Naive B cell (primary cell): ENCODE measurements at places on chromosomes 11 and 22.

GRCh38 chr11:95503047-95503446, 272.0 kb upstream of the SESN3 start:
- DNase-seq, result no peak

DNA sequence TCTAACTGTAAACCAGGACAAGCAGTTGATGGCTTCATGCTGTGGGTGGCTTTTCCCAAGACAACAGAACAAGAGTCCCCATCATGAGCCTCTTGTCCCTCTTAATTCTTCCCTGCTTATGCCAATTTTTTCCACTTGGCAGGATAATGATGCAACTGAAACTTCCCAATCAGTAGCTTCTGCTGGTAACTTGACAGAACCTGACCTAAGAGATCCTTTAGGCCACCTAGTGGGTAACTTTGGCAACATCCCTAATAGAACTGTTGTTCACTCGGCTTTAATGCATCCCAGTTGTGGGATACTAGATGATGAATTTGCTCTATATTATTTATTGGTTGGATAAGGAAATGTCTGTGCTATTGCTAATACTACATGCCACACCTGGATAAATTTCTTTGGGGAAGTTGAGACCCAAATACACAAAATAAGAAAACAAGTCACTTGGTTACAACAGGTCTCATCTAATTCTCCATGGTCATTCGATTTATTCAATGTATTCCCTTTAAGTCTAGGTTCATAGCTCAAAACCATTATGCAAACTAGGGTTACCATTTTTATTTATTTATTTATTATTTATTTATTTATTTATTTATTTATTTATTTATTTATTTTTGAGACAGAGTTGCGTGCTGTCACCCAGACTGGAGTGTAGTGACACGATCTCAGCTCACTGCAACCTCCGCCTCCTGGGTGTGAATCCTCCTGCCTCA, 41.4 kb upstream of the NFAM1 start:
- DNase-seq, result peak; percentile 29

DNA sequence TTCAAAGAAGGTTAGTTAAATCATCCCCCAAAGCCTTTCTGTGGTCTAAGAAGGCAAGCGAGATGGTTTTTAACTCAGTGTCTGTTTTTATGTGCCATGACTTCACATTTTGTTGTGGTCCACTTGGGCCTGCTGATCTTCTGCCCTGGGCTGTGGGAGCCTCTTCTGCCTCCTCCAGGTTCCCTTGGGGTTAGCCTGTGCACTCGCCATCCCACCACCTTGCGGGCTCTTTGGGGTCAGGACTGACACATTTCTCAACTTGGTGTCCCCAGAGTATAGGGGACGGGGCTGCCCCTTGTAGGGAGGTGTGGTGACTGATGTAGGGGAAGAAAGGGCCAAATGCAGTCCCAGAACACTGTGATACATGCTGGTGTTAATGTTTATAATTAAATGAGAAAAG, 207.0 kb downstream of the TBC1D22A start:
- no peak for DNase-seq

DNA sequence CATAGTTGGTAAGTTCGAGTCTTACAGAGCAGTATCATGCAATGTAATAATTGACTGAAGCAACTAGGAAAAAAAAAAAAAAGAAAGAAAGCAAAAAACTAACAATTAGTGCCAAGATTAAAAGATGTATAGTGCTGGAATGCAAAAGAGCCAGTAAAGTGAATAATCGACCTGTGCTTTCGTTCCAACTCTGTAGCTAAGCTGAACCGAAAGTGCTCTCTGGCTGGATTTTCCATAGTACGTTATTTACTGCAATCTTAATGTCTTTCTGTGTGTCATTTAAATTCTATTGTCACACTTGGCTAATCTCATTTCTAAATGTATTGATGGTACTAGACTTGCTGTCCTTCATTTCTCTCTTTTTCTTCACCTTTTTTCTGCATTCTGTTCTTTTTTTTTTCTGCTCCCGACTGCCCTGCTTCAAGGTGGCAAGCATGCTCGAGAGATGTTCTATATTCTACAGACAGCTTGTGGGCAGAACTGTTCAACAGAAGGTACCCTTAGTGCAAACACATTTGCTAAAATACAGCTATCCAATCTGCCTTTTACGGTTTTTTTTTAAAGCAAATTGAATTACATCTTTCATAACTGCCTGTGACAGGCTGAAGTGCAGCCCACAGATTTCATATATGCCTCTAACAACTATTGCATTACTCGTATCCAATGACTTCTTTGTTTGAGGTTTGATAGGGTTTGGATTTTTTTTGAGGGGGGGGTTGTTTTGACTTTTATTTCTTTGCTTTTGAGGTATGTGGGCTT, 204.2 kb upstream of the MTNR1B start:
- no peak for DNase-seq

DNA sequence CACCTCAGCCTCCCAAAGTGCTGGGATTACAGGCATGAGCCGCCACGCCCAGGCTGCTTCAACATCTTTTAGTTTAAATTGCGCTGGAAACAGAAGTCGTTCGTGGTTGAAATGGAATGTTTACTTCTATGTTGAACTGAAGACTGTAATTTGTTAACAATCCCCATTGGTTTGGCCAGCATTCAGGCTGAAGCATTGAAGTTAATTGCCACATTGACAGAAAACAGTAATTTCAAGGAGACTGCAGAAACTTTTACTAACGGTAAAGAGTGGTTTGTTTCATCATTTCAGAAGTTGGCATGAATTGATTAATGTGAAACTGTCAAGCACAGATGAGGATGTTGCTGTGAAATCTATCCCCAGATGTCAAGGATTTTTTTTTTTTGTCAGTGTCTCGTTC, 14.2 kb downstream of the AP5B1 start:
- DNase-seq, result no peak

DNA sequence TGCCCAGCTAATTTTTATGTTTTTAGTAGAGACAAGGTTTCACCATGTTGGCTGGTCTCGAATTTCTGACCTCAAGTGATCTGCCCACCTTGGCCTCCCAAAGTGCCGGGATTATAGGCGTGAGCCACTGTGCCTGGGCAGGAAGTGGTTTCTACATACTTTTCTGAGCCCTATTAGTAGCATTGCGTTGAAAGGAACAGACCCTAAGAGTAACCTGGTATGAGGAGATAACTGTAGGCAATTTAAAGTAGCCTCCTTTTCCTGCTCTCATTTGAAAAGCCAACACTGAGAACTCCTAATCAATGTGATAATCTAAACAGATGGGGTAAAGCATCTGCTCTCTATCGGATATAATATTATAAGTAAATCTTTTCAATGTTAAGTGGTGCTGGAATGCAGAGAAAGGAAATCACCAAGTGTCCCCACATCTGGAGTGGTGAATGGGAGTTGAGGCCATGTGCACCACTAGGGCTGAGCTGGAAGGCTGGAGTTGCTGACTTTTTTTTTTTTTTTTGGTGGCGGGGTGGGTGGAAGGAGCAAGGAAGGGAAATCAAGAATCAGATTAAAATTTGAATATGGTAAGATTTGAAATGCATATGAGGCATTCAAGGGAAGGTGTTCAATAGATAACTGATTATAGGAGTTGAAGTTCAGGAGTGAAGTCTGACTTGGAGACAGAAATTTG, 20.7 kb downstream of the PDHX start:
- no peak for DNase-seq

DNA sequence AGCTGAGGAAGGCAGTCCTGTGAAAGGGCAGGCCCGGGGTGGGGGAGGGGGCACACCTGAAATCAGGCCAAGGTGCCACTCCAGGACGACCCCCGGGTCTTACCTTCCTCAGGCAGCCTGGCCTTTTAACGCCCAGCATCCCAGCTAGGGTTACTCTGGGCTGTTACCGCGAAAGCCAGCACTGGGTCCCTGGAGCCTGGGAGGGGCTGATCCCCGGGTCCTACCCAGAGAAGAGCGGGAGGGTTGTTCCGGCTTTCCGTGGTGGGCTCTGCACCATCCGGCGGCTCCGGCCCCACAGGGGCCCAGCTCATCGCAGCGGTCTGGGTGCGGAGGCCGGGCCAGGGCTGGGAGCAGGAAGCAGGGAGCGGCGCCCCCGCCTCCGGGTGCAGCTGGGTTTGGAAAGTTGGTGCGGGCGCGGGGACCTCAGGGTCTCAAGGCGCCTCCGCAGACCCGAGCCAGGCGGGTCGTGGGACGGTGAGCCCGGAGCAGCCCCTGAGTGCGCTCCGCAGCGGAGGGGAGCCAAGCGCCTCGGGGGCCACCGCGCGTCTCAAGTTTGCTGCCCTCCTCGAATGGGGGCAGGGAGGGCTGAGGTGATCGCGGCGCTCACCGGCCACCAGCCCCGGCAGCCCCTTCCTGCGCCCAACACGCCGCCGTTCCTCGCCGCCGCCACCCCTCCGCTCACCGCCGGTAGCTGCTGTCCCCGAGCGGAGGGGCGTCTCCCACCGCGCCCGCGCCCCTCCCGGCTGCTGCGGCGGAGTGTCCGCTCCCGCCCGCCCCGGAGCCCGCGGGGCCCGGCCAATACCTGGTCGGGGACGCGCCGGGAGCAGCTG, 831 bp downstream of the CHST1 start:
- no peak for DNase-seq

DNA sequence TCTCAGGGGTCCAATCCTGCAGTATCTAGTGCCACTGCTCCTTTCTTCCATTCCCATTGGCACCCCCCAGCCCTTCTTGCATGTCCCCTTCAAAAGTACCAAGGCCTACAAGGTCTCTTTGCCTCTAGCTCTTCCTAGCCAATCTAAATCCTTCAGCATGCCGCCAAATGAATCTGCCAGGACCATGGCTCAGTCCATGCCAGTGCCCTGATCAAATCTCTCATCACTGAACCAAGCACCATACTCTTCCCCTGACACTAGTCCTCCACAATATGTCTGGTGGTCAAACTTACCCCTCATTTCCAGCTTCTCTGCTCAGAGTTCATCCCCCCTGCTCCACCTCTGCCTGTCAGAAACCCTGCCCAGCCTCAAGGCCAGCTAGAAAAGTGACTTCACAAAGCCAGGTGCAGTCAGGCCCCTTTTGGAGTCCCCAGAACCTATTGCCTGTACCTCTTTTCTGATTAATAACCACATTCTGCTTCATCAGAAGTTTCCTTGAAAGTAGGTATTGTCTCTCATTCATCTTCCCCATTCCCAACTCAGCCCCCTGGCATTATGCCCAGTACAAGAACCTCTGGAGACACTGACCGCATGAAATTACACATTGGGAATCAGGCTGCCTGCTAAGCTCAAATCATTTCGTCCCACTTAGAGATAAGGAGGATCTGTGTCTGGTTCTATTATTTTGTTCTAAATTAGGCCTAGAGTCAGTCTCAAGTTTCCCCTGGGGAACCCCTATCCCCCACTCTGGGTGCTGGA, 11.4 kb downstream of the FEN1 start:
- DNase-seq, result no peak

DNA sequence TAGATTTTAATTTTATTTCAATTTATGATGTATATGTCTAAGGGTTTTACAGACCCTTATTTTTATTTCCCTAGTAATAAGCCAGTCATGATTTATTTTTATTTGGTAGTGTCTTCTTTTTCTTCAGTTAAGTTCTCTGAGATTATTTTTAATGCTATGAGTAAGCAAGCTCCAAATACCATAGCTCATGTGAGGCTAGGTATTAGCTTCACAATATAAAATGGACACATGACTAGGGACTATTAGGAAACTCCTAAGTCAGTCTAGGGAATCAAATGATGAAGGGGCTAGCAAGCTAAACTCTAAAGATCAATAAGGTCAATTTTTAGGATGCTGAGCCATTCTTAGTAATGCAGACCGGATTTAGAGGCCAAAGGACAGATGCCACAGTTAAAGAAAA, 45.9 kb downstream of the CKAP5 start:
- DNase-seq, result no peak

DNA sequence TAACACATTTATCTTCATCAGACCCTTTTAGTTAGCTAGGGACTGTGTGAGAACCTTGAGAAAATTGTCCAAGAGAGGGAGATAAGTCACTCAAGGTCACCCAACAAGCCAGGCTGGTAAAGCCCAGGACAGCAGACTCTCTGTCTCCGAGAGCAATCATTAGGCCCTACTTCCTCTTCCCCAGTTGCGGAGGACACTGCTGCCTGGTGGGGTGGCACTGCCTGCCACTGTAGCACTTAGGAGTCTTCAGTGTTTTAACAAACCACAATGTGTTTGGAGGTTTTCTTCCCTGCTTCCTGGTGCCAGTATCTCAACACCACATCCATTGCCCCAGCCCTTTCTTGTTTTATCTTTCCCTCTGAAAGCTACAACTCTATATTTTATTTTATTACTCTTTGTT, 132.1 kb upstream of the LDLRAD3 start:
- DNase-seq, result no peak
